ENCODE measurements at places on chromosomes 12 and 14. TPM values are rescaled to one million over a fixed set of nuclear protein-coding genes. Genes with fewer than 3 reads are reported as not detected.

DNA sequence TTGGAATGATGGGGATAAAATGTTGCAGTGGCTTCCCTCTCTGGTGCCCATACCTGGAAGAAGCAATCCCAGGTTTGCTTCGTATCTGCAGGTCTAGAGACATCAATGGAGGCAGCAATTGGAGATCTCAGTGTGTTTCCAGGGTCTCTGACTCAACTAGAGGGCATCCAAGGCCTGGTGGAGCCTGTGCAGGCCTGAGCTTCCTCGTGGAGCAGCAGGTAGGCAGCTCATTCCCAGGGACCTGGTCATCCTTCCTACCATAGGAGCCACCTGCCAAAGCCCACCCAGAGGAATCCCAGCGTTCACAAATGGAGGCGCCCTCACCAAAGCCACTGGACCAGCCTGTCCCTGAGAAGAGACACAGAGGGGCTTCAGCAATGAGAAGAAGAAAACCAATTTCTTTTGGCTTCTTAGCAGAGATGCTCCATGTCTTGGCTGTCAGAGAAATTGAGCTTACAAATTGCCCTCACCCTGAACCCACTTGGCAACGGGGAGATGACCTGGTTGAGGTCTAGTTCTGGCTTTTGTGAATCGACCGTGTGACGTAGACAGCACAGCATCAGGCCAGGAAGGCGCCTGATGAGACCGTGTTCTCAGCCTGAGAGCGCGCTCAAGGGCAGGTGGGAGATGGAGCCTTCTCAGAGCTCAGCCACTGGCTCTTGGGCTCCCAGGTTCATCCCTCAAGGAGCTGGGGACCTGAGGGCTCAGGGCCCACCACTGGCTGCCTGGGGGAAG is 283.6 kb downstream of the DPF3 start:
- no peak for DNase-seq

GRCh38 chr14:39665075-39665475 is 232.8 kb upstream of the FBXO33 start:
- DNase-seq, result no peak

GRCh38 chr12:70823182-70823976 is 97.2 kb downstream of the PTPRR start:
- no peak for DNase-seq

- no peak for DNase-seq
Observed at GRCh38 chr12:59429766-59430165, 166.1 kb upstream of the SLC16A7 start.

DNA sequence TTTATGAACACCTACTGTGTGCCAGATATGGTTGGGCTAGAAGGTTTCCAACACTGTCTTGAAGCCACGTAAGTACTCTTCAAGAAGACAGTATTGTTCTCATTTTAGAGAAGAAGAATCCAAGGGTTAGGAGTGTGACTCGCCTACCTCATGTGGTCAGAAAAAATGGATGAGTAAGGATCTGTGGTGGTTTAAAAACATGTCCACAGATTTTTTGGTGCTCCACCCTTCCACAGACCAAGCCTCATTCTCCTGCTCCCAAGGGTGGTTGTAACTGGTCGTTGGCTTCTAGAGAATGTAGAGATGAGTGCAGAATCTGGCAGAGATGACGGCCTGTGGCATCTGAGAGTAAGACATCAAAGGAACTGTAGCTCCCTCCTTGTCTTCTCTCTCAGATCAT is 30.3 kb upstream of the TTC7B start:
- no peak for DNase-seq

GRCh38 chr12:122934722-122935121 is 31.5 kb downstream of the ABCB9 start:
- DNase-seq, result no peak

GRCh38 chr12:1618489-1618888 is 10.5 kb upstream of the WNT5B start:
- no peak for DNase-seq

- no peak for DNase-seq
Observed at GRCh38 chr14:100400115-100400514, 77.0 kb downstream of the SLC25A47 start.

DNA sequence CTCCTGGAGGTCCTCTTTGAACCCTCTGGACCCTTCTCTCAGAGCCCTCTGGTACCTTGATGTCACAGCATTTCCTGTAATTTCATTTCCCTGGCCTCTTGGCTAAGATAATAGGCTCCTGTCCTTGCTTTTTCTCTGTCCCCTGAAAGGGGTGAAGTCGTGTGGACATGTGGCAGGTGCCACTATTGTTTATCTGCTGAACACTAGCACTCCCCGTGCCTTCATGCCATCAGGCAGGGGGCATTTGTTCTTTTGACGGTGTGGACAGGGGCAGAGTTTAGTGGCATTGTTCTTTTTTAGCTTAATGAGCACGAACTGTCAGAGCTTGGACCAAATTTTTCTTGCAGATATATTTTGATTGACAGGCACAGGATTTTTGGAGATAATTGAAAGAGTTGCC is 166.0 kb downstream of the RGS6 start:
- no peak for DNase-seq

DNA sequence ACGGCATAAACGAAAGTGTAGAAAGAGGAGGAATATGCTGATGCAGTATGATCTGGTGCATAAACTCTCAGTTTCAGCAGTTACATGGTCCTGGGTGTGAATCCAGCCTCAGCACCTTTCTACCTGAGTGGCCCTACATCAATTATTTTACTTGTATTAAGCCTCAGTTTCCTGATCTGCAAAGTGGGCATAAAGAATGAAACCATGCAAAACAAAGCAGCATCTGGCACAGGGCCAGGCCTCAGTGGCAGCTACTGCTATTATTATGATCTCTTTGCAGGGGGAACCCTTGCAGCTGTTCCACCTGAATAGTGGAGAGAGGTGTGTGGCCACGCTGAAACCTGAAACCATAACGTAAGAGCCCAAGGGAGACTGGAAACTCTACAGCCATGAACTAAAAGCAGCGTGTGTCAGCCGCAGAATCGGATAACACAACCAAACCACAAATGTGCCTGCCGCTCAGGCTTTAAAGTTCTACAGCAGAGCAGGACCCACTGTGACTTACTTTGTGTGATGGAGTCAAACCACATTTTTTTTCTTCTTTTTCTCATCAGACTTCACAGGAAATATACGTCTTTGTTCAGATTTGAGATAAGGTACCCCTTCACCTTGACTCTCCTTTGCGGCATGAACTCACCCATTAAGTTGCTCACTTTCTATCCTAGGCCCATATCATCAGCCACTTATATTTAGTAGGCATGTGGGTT is 29.2 kb upstream of the FOS start:
- DNase-seq, result peak; percentile 86

DNA sequence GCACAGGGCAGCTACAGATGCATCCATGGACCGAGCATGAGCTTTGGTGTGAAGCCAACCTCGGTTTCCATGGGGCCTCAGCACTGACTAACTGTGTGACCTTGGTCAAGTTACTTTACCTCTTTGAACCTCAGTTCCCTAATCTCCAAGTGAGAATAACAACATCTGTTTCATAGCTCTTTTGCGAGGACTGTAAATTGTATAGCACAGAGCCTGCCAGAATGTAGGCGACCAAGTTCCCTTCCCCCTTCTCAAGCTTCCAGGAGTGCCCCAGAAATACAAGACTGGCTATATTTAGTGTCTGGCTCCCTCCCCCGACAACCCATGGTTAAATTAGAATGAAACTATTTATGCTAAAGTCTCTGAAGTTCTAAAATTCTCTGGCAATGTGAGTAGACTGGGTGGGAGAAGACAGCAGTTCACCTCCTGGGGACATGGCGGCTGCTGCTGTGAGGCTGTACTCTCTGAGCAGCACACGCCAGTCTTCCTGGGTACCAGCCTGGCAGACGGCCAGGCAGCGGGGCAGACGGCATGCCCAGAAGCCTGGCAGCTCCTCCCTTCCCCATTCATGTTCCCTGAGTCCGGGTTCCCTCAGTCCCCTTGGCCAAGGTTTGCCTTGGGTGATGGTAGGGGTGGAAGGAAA is 22.0 kb upstream of the TMED10 start:
- DNase-seq, result no peak

- no peak for DNase-seq
Observed at GRCh38 chr12:101838628-101839323, 8.0 kb upstream of the GNPTAB start.

DNA sequence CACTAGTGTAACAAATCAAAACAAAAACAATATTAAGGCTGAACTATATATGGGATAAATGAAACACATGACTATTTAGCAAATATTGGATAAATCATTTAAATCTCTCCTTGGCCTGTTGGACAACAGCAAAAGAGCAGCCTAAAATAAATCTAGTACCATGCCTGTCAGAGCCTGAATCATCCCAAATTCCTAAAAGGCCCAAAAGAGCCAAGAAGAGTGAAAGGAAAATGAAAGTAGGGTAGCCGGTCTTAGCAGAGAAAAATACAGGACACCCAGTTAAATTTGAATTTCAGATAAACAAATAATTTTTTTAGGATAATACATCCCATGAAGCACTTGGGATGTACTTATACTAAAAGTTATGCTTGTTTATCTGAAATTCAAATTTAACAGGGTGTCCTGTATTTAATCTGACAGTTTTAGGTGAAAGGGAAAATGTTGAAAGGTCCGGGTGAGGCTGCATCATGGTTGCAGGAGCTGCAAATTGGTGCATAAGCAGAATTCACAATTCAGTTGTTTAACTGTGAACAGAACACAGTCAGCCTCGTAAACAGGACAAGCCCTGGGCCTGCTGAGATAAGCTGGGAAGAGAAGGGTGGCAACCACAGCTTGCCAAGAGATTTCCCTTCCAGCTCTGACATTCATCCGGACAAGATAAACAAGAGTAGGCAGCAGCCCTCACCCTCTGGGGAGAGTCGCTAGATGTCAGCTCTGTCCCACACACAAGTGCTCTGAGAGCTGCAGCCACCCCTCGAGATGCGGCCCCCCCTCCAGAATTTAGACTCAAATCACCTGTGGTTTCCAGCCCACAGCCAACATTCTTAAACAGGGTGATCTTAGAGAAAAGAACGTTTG is 30.3 kb downstream of the DMAC2L start:
- DNase-seq, result no peak

DNA sequence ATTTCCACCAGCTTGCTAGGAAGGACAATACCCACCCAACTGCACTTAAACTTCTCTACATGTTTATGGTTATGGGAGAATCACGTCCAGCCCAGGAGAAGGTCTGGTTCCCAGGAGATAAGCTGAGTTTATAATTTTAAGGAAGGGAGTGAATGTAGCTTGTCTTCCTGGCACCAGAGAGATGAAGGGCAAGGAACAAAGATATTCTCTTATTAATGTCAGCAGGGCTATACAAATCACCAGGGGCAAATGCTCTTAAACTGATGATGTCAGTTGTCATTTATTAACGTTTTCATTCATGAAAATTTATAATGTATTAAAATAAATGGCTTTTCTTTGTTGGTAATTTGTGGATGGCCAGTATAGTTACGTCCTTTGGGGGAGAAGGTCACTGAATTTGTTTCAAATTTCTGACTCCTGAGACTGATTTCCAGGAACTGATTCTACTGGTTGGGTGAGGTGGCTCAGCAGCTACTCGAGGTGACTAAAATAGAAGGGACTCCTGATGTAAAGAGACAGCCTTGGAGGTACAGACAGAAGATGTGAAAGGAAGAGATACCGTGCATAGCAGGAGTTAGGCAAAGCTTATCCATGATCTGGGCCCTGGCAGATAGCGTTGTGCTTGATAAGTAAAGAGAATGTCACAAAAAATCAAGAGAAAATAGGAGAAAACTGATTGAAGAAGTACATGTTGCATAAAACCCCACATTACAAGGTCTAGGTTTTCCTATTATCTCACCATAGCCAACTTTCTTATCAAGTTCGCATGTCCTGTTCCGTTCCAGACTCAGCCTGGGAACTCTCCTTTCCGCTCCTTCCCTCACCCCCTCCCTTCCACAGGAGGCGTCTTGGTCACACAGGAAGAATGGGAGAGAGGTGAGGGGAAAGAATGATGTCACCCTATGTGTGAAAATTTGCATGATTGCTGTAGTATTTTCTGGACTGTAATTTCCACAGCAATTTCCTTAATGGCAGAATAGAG is 367.1 kb upstream of the FAR2 start:
- no peak for DNase-seq

Gene KHNYN
- 65.9 TPM for total RNA-seq

Gene FAM90A1
- 0.36 TPM for total RNA-seq

Gene TC2N
- total RNA-seq, result 21.5 TPM

Gene DICER1
- 87.2 TPM for total RNA-seq

Gene RIPK3
- 14.3 TPM for total RNA-seq

Gene POLE2
- total RNA-seq, result 46.9 TPM

Gene CABP1
- total RNA-seq, result not detected
